Tibial nerve (tissue), 4 donors: ENCODE measurements at places on chromosomes 16 and 17. TPM values are rescaled to one million over a fixed set of nuclear protein-coding genes. Genes with fewer than 3 reads are reported as not detected.

The TNK1 gene
- total RNA-seq = 2.4 TPM

The KRT27 gene
- not detected for total RNA-seq

The OR4D1 gene
- total RNA-seq = not detected

The RHBDF1 gene
- total RNA-seq = 132 TPM

The RARA gene
- 28.9 TPM for total RNA-seq

The TMEM88 gene
- 41.7 TPM for total RNA-seq

The TBC1D3B gene
- not detected for total RNA-seq

The HEATR3 gene
- total RNA-seq = 32.1 TPM

The FBXW10B gene
- total RNA-seq = not detected

The ZSCAN10 gene
- not detected for total RNA-seq

The SEPTIN1 gene
- total RNA-seq = 1.4 TPM

The TPSB2 gene
- 35.8 TPM for total RNA-seq

The EME2 gene
- total RNA-seq = 21.4 TPM

The TMEM235 gene
- not detected for total RNA-seq

The KRTAP4-9 gene
- total RNA-seq = not detected

The GFAP gene
- total RNA-seq = 5.7 TPM

The DLX3 gene
- 0.30 TPM for total RNA-seq

The KRTAP4-5 gene
- total RNA-seq = not detected

The IL17C gene
- total RNA-seq = not detected

The SOST gene
- not detected for total RNA-seq

The HAP1 gene
- 1.8 TPM for total RNA-seq

The KCNJ18 gene
- not detected for total RNA-seq

The CD68 gene
- 65.7 TPM for total RNA-seq

The SPNS2 gene
- 24.6 TPM for total RNA-seq

The ARHGAP44 gene
- 1.6 TPM for total RNA-seq

The KRTAP16-1 gene
- total RNA-seq = not detected

The WNT9B gene
- 0.78 TPM for total RNA-seq

The DOC2B gene
- total RNA-seq = 29.4 TPM

The TM4SF5 gene
- total RNA-seq = not detected

The CTRL gene
- total RNA-seq = 1.3 TPM

The KRT36 gene
- total RNA-seq = 0.42 TPM

The RNF112 gene
- total RNA-seq = 1.6 TPM

The SLC52A1 gene
- total RNA-seq = not detected

The RILP gene
- 59.1 TPM for total RNA-seq

The CDT1 gene
- total RNA-seq = not detected

The ARHGDIG gene
- total RNA-seq = not detected

The NOS2 gene
- total RNA-seq = 2.9 TPM

The TMEM92 gene
- not detected for total RNA-seq

The SLC16A13 gene
- total RNA-seq = 1.8 TPM

The PYY gene
- not detected for total RNA-seq

The FSCN2 gene
- total RNA-seq = 0.42 TPM

The SNAI3 gene
- 1.2 TPM for total RNA-seq

The TMEM114 gene
- not detected for total RNA-seq

The KRTAP2-2 gene
- not detected for total RNA-seq

The DPEP2 gene
- 4.1 TPM for total RNA-seq

The GNGT2 gene
- not detected for total RNA-seq
